Suprapubic skin (tissue), 4 donors: ENCODE measurements at places on chromosomes 3 and 15.

- DNase-seq: no peak
Observed at GRCh38 chr15:70437882-70438451, 325.4 kb downstream of the UACA start.

GRCh38 chr15:39132954-39133600 is 447.8 kb upstream of the THBS1 start:
- no peak for DNase-seq

DNA sequence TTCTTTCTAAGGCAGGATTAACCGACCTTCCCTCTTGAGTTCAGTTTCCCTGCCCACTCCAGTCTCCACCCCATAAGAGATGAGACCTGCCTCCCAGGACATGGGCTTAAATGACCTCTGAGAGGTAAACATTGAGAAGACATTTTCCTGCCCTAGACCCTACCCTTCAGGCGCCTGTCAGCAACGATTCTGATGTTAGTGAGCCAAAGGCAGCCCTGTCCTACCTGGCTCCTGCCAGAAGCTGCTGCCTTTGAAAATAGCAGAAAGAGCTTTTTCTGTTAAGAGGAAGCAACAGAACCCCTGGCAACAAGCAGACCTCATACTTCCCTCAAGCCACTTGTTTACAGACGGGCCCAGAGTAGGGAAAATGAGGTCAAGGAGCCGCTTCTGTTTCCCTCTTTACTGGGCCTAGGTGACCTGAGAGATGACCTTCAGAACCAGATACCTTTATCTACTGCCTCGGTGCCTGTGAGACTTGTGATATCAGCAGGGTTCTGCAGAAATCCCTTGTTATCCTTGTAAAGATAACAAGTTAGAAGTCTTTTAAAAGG is 52.0 kb downstream of the CD200R1L start:
- DNase-seq: no peak

DNA sequence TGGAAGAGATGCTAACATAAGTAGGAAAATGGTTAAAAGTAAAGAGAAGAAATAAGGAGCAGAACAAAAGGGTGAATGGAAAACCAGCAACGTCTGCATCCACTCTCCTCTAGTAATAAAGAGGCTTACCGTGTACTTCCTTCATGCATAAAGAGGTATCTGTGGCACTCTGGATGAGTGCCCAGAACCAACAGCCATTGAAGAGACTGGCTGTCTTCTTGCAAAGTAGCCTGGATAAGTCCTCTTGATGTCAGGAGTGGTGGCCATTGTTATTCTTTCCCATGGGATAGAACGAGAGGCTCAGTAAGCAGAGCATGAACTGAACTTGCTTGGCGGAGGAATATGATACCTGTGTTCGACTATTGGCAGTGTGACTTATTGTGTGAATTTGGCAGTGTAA is 186.2 kb upstream of the RASGRP1 start:
- DNase-seq: no peak

- no peak for DNase-seq
Observed at GRCh38 chr3:56751056-56751707, 50.6 kb downstream of the ARHGEF3 start.

DNA sequence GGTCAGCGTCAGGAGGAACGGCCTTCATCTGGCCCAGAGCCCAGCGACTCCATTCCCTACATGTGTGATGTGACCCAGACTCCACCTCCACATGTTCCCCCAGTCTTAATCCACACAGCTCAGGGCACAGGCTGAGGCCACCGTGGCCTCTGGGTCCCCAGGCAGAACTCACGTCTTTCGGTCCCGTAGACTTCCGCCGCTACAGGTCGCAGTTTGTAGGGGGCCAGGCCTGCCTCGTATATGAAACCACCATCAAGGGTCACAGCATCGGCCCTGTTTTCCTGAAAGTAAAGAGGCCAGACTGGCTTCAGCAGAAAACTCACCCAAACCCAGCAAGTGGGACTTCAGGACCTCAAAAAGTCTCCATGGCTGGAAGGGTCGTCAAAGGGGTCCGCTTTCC is 8.6 kb downstream of the LTF start:
- DNase-seq: no peak

DNA sequence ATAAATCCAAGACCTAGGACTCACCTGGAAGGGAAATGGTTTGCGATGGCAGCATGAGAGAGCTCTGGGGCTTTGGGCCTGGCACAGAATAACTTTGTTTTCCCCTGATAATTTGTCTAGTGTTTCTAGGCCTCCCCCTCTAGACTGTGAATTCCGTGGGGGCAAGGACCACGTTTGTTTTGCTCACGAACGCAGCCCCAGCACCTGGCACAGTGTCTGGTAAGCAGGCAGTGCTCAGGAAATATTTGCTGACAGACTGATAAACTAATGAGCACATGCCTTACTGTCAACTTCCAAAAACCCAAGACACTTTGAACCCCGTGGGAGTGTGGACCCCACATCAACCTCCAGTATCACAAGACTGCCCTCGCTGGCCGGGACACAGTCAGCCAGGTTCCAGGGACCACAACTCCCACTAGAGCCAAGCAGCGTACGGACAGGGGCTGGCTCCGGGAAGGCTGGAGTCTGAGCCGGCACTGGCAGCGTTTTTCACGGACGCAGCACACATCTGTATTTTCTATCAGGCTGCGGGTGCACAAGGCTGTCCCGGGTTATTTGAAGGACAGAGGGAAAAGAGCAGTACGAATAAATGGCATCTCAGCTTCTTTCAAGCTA is 146.5 kb downstream of the XXYLT1 start:
- DNase-seq: no peak

GRCh38 chr3:55487381-55488241 is 505 bp upstream of the WNT5A start:
- DNase-seq: peak; percentile 56

DNA sequence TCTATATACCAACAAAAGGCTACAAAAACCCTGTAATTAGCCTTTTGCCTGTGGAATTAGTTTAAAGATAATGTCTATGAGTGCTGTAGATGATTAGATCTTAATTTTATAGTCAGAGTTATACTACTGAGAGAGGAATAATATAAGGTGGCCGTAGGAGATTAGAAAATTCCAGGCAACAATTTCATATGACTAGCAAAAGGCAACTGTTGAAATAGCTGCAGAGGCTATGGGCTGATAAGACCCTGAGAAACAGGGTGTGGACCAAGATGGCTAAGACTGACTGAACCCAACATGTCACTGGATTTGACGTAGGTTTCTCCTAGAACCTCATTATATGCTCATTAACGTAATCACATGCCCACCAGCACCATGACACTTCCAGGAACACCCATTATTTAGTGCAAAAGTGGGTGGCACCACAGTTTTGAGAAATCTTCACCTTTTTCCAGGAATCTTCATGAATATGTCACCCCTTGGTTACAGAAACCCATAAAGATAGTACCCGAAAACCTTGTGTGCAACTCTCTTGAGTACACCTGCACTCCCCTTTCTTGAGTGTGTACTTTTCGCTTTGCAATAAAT is 29.1 kb upstream of the SCG3 start:
- DNase-seq: no peak

GRCh38 chr15:55224892-55225291 is 28.2 kb upstream of the RSL24D1 start:
- DNase-seq: no peak

DNA sequence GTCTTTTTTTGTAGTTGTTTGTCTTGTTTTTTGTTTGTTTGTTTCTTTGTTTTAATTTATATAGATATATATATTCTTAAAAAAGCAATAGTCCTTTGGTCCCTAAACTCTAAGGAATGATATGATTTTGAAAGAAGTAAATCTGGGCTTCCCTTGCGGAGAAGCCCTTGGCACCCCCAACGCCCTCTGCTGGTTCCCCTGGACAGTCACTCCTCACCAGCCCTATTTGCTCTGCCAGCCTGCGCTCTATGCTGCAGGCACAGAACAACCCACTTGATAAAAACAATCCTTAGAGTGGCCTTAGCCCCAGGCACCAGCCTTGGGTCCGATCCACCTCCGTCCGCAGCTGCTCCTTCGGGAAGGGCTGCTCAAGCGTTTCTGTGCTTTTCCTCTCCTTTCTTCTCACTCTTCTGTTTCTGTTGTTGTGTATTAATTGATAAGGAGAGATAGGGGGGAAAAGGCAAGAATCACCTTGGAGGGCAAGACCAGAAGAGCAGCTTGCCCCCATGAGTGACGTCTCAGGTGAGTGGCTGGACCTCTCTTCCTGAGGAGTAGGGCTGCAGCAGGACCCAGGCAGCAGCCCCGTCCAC is 13.7 kb upstream of the PARP6 start:
- no peak for DNase-seq
